ENCODE measurements at places on chromosomes 2 and 18. TPM values are rescaled to one million over a fixed set of nuclear protein-coding genes. Genes with fewer than 3 reads are reported as not detected.
A peak's percentile ranks its signal among the peaks of the same experiment; 100 is the strongest.

The SNRPD1 gene
- total RNA-seq: 36.2 TPM

The TUBA3E gene
- total RNA-seq: not detected

The DUSP2 gene
- 0.78 TPM for total RNA-seq

The MC2R gene
- total RNA-seq: not detected

The FN1 gene
- 18,487 TPM for total RNA-seq

The SLC9A4 gene
- not detected for total RNA-seq

The SERPINB4 gene
- not detected for total RNA-seq

The ALLC gene
- total RNA-seq: not detected

The APCDD1 gene
- total RNA-seq: 1.4 TPM

GRCh38 chr2:238114331-238114841, 14.2 kb downstream of the ESPNL start:
- H3K36me3 ChIP-seq: peaks cover 6% of the 10 kb centered on the region
- no peak overlapping the region for H3K27ac ChIP-seq
- H3K4me3 ChIP-seq: no peak overlapping the region
- no peaks in the 10 kb centered on the region for H3K4me1 ChIP-seq
- no peak for DNase-seq

GRCh38 chr2:191999101-191999841, 152.4 kb upstream of the CAVIN2 start:
- H3K27me3 ChIP-seq: no peaks in the 10 kb centered on the region
- no peak overlapping the region for H3K4me3 ChIP-seq
- no peak for DNase-seq
- peaks cover 11% of the 10 kb centered on the region for H3K4me1 ChIP-seq

DNA sequence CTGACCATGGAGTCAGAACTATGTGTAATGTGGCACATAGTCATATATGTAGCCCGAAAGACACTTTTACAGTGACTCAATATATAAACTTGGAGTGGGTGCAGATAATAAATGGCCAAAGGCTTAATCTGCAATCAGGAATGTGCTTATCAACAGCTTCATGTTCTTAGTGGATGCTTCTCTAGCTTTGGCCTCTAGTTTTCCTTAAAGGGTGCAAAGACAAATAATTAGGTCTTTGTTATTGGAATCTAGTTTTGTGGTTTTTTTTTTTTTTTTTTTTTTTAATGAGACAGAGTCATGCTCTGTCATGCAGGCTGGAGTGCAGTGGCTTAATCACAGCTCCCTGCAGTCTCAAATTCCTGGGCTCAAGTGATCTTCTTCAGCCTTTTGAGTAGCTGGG, 625.6 kb downstream of the EPHA4 start:
- no peak for DNase-seq
- H3K4me1 ChIP-seq: no peaks in the 10 kb centered on the region
- H3K27me3 ChIP-seq: no peaks in the 10 kb centered on the region
- no peak overlapping the region for H3K27ac ChIP-seq

DNA sequence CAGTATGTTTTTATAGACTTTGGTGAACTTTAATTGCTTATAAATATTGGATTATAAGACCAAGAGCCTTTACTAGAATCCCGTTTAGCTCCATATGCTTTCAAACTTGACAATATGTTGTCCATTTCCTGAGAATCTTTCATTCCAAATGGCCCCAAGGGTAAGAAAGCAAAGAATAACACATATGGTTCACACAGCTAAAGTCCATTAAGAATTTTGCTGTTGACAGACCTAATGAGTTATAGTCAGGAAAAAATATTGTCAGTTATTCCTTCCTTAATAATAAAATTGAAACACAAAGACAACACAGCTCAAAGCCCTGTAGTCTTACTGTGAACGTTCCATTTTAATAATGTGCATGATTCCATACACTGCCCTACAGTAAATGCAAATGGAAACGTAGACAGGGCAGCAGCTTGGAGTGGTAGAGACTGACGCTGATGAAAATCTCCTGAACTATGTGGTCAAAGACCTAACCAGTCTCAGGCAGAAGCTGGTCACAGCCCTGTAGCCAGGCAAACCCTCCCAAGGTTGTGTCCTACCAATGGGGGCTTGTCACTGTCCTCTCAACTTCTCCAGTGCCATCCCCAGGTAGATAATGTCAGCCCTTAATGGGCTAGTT, 49.0 kb upstream of the ATIC start:
- no peaks in the 10 kb centered on the region for H3K4me1 ChIP-seq
- no peak overlapping the region for H3K4me3 ChIP-seq

DNA sequence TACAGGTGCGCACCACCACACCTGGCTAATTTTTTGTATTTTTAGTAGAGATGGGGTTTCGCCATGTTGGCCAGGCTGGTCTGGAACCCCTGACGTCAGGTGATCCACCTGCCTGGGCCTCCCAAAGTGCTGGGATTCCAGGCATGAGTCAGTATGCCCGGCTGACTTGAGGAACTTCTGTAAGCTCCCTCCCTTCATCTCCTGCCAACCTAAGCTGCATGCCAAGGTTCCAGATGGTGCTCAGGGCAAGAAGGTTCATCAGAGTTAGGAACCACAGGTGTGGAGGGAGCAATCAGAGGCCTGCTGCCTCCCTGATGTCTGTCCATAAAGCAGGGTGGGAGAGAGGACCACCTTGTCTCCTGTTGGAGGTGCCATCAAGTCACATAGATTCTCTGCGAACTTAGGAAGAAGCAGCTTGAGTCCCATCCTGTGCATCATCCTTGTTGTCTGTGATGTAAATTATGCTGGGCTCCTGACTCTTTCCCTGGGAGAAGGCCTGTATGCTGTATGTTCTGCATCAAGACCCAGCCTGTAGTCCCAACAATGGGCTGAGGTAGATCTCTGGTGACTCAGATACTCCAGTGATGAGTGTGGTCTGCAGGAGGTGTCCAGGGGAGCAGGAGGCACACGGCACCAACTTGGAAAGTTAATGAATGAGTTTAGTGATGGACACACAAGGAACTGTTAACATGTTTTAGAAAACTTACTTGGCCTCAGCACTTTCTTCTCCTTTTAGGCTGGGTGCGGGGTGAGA, 53.1 kb downstream of the TMEM17 start:
- H3K4me3 ChIP-seq: no peak overlapping the region
- no peaks in the 10 kb centered on the region for H3K36me3 ChIP-seq
- no peak for DNase-seq
- H3K27me3 ChIP-seq: peaks cover 9% of the 10 kb centered on the region

DNA sequence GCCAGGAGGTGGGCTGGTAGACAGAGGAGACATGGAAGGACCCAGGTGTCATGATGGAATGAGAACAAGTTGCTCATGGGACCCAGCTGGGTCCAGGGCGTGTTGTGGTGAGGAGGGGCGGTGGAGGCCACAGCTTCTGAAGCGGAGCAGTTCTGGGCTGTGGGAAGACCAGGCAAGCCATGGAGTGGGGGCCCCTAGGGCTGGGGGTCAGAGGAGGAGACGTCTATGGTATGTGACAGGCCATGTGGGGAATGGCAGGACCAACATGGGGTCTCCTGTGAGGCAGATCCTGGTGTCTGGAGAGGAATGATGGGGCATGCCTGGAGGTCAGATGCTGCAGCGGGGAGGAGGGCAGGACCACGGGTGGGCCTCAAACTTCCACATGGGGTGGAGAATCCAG, 16.9 kb downstream of the MYO7B start:
- DNase-seq: no peak
- H3K36me3 ChIP-seq: no peaks in the 10 kb centered on the region
- peaks cover 80% of the 10 kb centered on the region for H3K27me3 ChIP-seq
- H3K27ac ChIP-seq: no peak overlapping the region
- H3K4me1 ChIP-seq: no peaks in the 10 kb centered on the region

DNA sequence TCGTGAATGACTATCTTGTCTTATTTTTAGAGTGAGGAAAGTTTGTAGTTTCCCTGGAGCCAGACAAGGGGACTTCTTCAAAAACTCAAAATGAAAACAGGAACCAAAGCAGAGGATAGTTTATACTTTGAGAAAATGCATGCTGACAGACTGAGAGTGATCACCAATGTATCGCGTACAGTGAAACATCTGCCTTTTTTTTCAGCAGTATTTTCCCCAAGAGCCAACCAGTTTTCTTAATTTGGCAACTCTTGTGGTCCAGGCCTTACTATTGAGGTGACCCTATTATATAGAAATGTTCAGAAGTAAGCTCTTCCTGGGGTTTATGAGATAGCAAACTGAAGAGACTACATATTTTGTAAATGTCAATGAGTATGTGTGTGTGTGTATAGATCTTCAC, 153.7 kb upstream of the VRK2 start:
- no peak overlapping the region for H3K4me3 ChIP-seq
- H3K36me3 ChIP-seq: no peaks in the 10 kb centered on the region
- H3K27ac ChIP-seq: no peak overlapping the region
- H3K27me3 ChIP-seq: peaks cover 6% of the 10 kb centered on the region

- no peak overlapping the region for H3K27ac ChIP-seq
- peaks cover 12% of the 10 kb centered on the region for H3K4me1 ChIP-seq
- peaks cover 2% of the 10 kb centered on the region for H3K36me3 ChIP-seq
Measured at GRCh38 chr18:79954791-79955190, 3.3 kb upstream of the SLC66A2 start.

GRCh38 chr2:121529439-121530211, 1.1 kb upstream of the RNU4ATAC start:
- H3K4me3 ChIP-seq: peak overlapping the region; percentile 90
- H3K27ac ChIP-seq: peak overlapping the region; percentile 98
- DNase-seq: no peak
- H3K27me3 ChIP-seq: no peaks in the 10 kb centered on the region

DNA sequence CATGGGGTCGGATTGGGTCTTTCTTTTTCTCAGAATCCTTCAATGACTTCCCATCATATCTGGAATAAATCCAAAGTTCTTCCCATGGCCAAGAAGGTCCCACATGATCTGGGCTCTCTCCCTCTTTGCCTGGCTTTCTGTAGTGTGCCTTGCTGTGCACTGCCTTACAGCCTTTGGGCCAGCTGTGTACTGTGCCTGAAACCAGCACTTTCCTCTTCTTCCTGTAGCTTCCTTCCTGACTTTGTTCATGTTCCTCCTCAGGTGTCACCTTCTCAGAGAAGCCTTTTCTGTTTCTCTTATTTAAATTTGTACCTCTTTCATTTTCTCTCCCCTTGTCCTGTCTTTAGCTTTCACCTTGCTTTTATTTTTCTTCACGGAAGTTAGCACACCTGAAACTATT, 4.3 kb upstream of the CDCA7 start:
- H3K27ac ChIP-seq: no peak overlapping the region
- no peak for DNase-seq
- peaks cover 8% of the 10 kb centered on the region for H3K27me3 ChIP-seq
- H3K4me1 ChIP-seq: peaks cover 4% of the 10 kb centered on the region
- H3K4me3 ChIP-seq: no peak overlapping the region

GRCh38 chr2:187545238-187545751, 8.9 kb downstream of the TFPI start:
- peak overlapping the region; percentile 90 for H3K27ac ChIP-seq
- H3K36me3 ChIP-seq: peaks cover 32% of the 10 kb centered on the region
- H3K4me1 ChIP-seq: peaks cover 91% of the 10 kb centered on the region
- H3K4me3 ChIP-seq: no peak overlapping the region
- no peaks in the 10 kb centered on the region for H3K27me3 ChIP-seq

GRCh38 chr2:27885234-27885633, 5.0 kb downstream of the RBKS start:
- peaks cover 5% of the 10 kb centered on the region for H3K36me3 ChIP-seq
- no peak overlapping the region for H3K4me3 ChIP-seq
- DNase-seq: no peak
- H3K27ac ChIP-seq: peak overlapping the region; percentile 3

- H3K36me3 ChIP-seq: peaks cover 36% of the 10 kb centered on the region
- peaks cover 57% of the 10 kb centered on the region for H3K4me1 ChIP-seq
- peak overlapping the region; percentile 92 for H3K4me3 ChIP-seq
- no peaks in the 10 kb centered on the region for H3K27me3 ChIP-seq
- H3K27ac ChIP-seq: peak overlapping the region; percentile 83
- DNase-seq: no peak
Measured at GRCh38 chr2:112646102-112646719, 472 bp downstream of the SLC20A1 start.

GRCh38 chr18:46158499-46158898, 54.3 kb downstream of the HAUS1 start:
- H3K27me3 ChIP-seq: no peaks in the 10 kb centered on the region
- H3K4me3 ChIP-seq: no peak overlapping the region

- no peaks in the 10 kb centered on the region for H3K36me3 ChIP-seq
- H3K4me1 ChIP-seq: no peaks in the 10 kb centered on the region
- H3K27me3 ChIP-seq: no peaks in the 10 kb centered on the region
- no peak overlapping the region for H3K4me3 ChIP-seq
Measured at GRCh38 chr2:239751679-239752355, 273.3 kb downstream of the NDUFA10 start.

DNA sequence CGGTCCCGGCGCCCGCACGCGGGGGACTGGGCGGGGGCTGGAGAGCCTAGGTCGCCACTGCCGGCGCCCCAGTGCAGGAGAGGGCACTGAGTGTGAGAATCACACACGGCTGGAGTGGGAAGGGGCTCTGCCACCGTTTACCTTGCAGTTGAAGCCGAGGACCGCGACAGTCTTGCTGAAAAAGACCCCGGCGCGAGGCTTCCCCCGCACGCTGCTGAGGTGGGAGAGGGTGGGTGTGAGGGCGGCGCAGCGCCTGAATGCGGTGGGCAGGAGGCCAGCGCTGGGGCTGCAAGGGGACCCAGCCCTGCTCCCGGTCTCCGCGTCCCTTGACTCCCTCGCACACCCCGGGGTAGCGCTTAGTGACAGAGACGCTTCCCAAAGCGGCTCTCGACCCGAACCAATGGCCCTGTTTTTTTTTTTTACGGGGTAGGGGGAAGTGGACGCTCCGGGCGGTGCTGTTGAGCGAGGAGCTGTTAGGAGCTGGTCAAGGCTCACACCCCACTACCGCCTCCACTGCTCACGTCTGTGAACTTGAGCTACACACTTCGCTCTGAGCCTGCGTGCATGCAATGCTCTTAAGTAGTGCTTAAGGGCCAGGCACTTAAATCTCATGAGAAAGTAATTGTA, 794 bp downstream of the NOTO start:
- no peaks in the 10 kb centered on the region for H3K36me3 ChIP-seq
- peaks cover 58% of the 10 kb centered on the region for H3K27me3 ChIP-seq
- H3K4me1 ChIP-seq: peaks cover 8% of the 10 kb centered on the region
- no peak overlapping the region for H3K27ac ChIP-seq
- H3K4me3 ChIP-seq: no peak overlapping the region

- peaks cover 9% of the 10 kb centered on the region for H3K4me1 ChIP-seq
- no peak for DNase-seq
- peaks cover 5% of the 10 kb centered on the region for H3K27me3 ChIP-seq
- no peak overlapping the region for H3K4me3 ChIP-seq
Measured at GRCh38 chr2:201977651-201978050, 56.0 kb upstream of the FZD7 start.

GRCh38 chr2:127695491-127696472, 5.5 kb upstream of the SFT2D3 start:
- DNase-seq: no peak
- no peak overlapping the region for H3K4me3 ChIP-seq
- peaks cover 8% of the 10 kb centered on the region for H3K4me1 ChIP-seq
- no peak overlapping the region for H3K27ac ChIP-seq
- no peaks in the 10 kb centered on the region for H3K27me3 ChIP-seq

Measured in osteocyte (in vitro differentiated cells).